Uterus (tissue), 4 donors: ENCODE measurements at places on chromosomes 4 and X. TPM values are rescaled to one million over a fixed set of nuclear protein-coding genes. Genes with fewer than 3 reads are reported as not detected.

DNA sequence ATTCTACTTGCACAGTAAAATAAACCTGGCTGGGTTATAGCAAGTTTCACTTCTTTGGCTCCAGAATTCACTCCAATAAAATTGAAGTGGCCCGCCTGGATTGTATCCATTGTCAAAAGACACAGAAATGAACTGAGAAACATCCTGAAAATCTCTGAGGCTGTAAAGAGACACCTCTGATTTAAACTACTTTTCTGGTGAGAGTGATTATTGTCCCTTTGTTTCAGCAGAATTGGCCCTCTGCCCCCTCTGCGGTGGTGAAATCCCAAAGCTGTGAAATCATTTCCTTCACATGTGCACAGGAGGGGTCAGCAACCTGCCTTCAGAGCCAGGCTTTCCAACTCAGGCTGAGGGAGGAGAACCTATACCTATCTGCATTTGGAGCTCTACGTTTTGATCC lies 23.0 kb downstream of the GAB3 start:
- peak; percentile 72 for DNase-seq

DNA sequence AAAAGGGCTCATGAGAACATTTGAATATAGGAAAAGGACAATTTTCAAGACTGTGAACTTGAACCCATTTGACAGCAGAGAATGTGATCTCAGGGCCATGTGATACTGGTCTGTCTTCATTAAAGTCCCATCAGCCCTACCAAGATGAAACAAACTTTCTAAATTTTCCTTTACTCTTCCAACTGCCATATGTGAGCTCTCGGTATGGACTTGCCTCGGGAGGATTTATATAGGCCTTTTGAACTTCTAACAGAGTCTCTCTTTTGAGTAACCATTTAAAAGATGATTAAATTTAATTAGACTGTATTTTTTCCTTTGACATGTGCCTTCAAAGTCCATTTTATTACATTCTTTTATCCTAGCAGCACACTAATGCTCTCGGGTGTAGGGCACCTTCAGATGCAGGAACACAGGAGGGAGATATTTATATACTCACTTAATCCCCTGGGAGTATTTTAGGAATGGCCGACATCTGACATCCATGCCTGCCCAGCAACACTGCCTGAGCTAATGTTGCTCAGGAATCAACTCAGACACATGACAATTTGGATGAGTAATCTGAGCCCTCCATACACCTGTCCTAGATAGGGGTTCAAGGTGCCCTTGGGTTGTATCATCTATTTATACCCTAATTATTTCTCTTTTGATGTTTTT lies 155.0 kb downstream of the SLC7A11 start:
- DNase-seq = no peak

GRCh38 chr4:12137575-12137974 lies 708.9 kb upstream of the HS3ST1 start:
- no peak for DNase-seq

DNA sequence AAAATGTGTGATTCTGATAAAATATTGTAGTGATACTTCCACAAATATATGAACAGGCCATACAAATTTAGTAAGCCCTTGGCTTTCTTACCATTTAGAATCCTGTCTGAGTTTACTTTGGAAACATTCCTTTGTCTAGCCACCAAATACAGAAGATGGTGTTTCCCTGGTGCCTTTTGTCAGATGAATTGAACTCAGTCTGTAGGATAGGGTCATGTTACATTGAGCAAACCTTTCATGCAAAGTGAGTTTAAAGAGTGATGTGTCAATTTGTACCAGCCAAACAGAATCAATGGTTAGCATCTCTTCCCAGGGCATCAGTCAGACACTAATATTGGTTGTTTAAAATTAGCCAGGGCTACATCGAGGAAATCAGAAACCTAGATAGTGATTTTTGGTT lies 1443.4 kb downstream of the ARAP2 start:
- DNase-seq = no peak

- DNase-seq = no peak
These were observed 103.5 kb downstream of the TNIP2 start for GRCh38 chr4:2652415-2653160.

DNA sequence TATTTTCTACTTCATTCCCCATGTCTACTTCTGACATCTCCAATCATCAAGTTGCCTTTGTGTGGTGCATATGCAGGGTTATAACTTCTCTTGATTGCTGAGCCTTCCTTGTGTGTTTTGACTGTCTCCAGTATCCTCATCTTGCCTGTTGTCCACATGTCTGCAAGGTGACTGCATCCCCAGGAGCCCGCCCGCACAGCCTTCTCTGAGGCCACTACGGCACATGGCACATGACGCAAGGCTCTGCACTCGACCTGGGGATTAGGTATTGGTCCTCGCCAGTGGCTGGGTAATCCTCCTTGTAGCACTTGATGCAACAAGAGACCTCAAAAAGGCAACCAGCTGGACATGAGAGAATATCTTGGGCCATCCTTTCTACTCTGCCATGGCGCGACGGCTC lies 122.6 kb downstream of the SORBS2 start:
- DNase-seq = no peak

DNA sequence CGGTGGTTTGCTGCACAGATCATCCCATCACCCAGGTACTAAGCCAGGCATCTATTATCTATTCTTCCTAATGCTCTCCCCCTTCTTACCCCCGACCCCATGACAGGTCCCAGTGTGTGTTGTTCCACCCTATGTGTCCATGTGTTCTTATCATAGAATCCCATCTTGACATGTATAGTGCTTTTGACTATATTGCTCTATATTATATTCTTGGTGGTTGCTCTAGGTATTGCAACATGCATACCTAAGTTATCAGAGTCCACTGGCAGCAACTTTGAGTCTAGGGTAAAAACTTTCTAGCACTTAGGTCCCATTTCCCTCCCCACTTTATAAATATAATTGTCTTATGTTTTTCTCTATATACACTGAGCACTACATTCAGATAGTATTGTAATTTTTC lies 170.3 kb downstream of the TBX22 start:
- DNase-seq = no peak

DNA sequence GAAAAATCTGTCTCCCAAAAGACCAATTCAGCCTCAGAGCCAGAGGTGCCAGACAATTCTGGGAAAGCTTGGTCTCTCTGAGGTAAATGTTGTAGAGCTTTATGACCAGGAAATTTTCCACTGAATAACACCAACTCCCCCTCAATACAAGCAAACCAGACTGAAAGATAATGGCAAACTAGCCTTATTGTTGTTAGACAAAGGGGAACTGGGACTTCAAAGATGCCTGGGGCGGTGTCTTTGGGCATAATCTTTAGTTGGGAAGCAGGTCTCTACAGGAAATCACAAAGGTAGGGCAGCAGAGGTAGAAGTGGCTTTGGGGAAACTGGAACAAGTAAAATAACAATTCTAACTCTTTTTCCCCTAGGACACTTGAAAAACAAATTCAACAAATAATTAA lies 12.0 kb downstream of the COL4A6 start:
- DNase-seq = no peak

GRCh38 chr4:337143-337931 lies at the start of gene ZNF141:
ZNF141 (plus strand) TSS chr4:337814; CDS start chr4:337984, 170 bp downstream.
- DNase-seq = peak; percentile 98

DNA sequence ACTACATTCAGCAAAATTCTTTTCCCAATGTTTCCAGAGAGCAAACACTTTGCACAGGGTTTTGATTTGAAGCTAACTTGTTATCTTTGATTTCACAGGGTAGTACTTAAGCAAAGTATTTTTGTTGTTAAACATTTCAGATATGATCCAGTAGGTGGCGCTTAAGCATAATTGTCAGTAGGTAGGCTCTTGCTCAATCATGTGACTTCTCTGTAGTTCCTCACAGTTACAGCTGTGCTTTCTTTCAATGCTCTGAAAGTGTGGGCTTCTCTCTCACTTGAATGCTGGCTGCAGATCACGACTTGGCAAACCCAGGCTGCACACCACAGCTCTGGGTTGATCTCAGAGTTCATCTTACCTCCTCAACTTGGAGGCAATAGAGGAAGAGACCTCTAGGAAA lies 1016.5 kb downstream of the SH3BGRL start:
- DNase-seq = no peak

GRCh38 chr4:15182600-15183220 lies 180.4 kb downstream of the CPEB2 start:
- no peak for DNase-seq

- no peak for DNase-seq
These were observed 121.3 kb downstream of the FHIP1A start for GRCh38 chr4:151530230-151530629.

- DNase-seq = no peak
These were observed 90.4 kb upstream of the RASGEF1B start for GRCh38 chr4:81562093-81562492.

DNA sequence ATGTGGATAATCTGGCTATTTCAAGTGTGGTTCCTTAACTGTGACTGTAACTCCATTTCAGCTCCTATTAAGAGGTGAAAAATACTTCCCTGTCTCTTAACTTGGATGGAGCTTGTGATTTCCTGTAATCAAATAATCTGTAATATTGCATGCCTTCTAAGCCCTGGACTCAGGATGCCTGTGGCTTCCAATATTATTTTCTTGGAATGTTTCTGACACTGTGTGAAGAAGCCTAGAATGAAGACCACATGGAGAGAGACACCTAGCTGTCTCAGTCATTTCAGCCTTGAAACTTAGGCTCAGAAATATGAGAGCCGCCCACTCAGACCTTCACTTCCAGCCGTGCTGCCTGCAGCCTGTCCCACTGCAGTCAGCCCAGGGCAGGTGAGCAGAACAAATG lies 544.3 kb downstream of the TRIML1 start:
- no peak for DNase-seq

GRCh38 chrX:99705701-99706100 lies 704.4 kb downstream of the PCDH19 start:
- DNase-seq = no peak

DNA sequence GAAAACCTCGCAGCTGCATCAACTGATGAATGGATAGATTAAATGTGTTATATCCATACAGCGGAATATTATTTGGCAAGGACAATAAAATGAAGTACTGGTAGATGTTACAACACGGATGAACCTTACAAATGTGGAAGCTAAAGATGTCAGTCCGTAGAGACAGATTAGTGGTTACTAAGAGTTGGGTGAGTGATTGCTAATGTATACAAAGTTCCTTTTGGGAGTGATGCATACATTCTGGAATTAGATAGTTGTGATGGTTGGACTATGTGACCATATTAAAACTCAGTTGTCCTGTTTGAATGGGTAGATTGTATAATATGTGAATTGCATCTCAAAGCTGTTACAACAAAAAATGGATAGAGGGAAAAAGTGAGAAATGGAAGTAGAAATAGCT lies 2.8 kb downstream of the FIP1L1 start:
- DNase-seq = no peak

Gene JCHAIN
- total RNA-seq = 7.1 TPM

Gene TRIM75
- not detected for total RNA-seq

Gene MAGEB5
- total RNA-seq = not detected

Gene GCNA
- 2.8 TPM for total RNA-seq

Gene POU3F4
- not detected for total RNA-seq

Gene UGT8
- not detected for total RNA-seq

Gene ADH6
- not detected for total RNA-seq

Gene CENPVL1
- total RNA-seq = not detected
